ENCODE measurements at places on chromosomes 11 and 22.

DNA sequence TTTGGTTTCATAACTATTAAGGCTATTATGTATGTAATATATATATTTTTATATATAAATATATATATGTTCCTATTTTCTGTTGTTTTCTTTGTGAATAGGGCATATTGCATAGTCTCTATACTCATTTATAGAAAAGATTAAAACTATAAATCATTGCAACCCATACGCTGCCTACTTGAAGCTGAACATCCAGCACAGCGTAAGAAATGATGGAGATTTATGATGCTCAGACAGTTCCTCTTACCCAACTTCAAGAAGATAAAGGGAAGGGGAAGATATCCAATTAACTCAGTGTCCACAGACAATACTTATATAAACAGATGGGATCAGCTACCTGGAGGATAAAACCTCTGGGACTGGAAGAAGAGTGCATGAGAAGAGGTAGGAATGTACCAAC lies 791.7 kb downstream of the FAM181B start:
- DNase-seq, result no peak

GRCh38 chr11:48047616-48048015 lies 67.3 kb downstream of the PTPRJ start:
- DNase-seq, result peak; percentile 70

GRCh38 chr11:102111011-102111786 lies 952 bp downstream of the YAP1 start:
- DNase-seq, result peak; percentile 89

DNA sequence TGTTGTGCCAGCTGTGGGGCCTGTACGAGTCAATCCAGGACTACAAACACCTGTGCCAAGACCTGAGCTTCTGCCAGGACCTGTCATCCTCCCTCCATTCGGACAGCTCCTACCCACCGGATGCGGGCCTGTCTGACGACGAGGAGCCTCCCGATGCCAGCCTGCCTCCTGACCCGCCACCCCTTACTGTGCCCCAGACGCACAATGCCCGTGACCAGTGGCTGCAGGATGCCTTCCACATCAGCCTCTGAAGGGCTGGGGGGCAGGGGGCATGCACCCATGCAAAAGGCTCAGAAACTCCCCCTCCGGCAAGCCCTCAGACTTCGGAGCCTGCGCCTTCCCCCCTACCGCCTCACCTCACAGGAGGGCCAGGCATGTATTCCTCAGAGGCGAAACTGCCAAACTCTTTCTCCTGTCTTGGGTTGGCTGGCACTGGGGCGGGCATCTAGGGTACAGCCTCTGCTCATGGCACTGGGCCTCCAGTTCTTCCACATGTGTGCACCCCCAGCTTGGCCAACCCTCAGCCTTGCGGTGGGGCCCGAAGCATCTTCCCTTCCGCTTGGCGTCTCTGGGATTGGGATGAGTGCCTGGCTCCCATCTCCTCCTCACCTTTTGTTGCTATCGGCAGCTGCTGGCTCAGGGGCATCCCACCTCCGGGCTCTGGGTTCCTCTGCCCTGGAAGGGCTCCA lies 1.2 kb downstream of the FAM89B start:
- DNase-seq, result peak; percentile 59

DNA sequence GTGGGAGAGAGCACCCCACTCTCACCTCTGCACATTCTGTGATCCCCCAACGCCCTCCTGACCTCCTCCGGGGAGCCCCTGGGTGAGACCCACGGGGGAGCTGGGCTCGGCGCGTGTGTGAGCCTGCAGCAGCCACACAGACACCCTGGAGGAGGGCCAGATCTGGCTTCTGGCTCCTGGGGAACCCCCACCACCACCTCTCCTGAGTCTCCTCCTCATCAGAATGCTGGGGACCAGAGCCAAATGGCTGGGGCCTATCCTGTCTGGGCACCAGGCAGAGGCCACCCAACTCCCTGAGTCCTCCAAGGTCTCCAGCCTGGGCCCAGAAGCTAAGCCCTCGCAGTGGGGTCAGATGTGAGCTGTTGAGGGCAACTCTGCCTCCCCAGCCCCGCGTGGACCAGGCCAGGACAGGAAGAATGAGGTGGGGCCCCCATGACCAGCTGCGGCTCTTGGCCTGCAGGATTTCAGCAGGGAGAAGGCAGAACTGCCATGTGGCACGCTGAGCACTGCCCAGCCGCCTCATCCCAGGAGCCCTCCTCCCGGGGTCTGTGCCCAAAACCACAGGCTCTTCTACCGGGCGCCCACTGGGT lies 5.5 kb upstream of the PIM3 start:
- DNase-seq, result no peak

DNA sequence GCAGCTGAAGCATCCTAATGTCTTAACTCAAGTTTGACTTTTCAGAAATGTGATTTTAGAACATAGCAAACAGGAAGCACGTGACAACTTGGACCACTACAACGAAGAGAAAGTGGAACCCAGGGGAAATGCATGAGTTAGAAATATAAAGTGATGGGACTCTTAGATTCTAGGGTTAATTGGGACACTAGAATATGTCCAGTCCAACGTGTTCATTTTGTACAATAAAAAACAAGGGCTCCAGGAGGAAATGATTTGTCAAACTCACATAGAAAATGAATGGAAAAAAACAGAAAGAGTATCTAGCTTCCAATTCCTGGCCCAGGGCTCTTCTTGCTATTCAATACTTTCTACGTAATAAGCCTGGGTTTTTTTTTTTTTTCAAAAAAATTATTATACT lies 30.7 kb downstream of the TIMP3 start:
- DNase-seq, result no peak

- DNase-seq, result no peak
Measured at GRCh38 chr11:70012134-70012733, 65.9 kb upstream of the ANO1 start.

DNA sequence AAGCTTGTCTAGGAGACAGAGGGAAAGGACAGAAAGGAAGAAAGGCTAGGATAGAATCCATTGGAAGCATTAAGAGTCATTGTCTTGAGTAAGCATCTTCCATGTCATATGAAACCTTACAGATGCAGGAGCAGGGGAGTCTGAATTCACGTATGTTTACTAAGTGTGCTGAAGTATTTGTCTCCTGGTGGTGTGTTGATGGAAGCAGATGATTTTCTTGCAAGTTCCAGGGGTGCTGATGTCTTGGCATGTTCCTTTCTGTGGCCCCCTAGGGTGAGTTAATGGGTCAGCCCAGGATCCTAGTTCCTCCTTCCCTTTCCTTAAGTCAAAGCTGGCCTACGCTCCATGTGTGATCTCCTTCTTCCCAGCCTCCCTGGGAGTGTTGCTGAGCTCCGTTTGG lies 110.2 kb downstream of the TEAD1 start:
- DNase-seq, result peak; percentile 39

DNA sequence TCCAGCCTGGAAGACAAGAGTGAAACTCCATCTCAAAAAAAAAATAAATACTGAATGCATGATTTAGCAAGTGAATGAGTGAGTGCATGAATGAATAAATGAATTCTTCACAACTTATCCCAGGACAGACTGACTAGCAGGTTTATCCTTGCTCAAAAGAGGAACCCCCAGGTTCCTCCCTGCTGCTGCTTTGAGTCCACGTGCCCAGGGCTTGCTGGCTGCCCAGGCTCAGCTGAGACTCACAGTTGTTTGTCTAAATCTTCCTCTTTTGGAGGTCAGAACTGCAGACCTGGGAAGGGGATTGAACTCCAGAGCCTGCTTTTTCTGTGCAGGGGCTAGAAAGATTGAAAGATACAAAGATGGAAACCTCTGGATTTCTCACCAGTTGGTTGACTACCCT lies 117.4 kb upstream of the TMEM45B start:
- DNase-seq, result no peak

DNA sequence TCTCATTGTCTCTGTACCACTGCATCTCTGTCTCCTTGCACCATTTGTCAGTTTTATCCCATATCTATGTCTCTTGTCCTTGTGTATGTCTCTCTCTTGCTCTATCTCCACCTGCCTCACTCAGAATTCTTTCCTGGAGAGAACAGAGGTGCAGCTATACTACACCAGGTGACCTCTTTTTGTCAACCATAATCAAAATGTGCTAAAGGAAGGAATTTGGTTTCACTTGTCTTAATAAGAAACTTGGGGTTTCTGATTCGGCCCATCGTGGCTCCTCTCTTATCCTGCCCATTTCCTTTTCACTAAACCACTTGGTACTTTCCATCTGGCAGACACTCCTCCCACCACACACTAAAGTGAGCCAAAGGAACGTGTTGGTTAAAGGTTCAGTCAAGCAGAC lies 2.0 kb upstream of the C11orf42 start:
- no peak for DNase-seq

- DNase-seq, result no peak
Measured at GRCh38 chr22:40314041-40314440, 32.3 kb upstream of the ADSL start.

GRCh38 chr11:78248903-78249302 lies 60.2 kb downstream of the USP35 start:
- no peak for DNase-seq

GRCh38 chr11:78216571-78217287 lies 28.0 kb downstream of the USP35 start:
- peak; percentile 24 for DNase-seq

GRCh38 chr11:83540112-83540675 lies 254.0 kb upstream of the CCDC90B start:
- DNase-seq, result peak; percentile 19
